T-helper 1 cell (primary cell): ENCODE measurements at places on chromosomes 7 and 10.

DNA sequence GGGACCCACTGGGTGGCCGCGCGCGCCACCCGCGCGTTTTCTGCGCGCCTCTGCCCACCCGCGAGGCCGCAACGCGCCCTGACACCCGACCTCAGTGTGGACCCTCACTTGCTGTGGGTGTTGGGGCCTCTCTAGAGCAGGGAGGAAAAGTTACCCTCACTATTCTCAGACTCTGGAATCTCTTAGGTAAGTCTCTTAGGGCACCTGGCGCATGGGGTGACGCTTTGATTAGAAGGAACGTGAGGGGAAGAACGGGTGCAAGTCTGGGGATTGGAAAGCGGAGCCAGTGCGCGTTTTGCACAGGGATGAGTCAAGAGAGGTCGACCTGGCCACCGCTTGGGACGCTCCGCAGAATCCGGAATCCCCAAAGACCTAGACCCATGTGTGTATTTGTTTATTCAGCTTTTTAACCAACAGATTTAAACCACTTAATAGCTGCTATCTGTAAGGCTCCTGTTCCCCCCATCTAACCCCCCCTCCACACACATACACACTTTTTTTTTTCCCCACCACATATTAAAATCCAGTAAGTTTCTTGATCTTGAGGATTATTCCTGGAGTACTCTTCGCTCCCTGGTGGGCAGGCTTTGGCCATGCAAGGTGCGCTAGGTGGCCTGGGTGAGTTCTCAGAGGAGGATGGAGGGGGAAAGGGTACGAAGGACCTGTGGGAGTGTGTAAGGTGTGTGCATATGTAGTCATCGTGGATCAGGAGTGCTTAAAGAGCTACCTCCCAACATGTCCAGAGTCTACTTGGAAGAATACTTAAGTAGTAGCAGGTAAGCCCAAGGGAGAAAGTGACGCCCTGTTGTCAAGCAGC is 169.1 kb upstream of the PPP1R3A start:
- no peak for DNase-seq

DNA sequence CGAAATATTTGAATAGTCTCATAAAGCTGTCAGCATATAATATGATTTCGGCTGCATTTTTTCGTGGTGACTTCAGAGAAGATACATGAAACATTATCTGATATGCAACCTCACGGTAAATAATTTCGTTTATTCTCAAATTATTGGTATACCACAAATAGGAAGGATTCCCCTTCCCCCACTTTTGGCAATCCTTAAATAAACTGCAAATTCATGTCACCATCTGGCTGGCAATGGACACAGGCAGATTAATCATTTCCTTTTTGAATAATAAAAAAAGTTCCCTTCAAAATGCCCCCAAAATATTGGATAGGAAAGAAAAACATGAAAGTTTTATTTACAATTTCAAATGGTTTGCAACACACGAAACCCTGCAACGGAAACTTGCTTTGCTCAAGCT is 234.5 kb upstream of the MEOX2 start:
- no peak for DNase-seq

- no peak for DNase-seq
Observed at GRCh38 chr7:38630720-38631673, at the start of gene AMPH. AMPH (minus strand) TSS chr7:38631373; CDS start chr7:38631351, 22 bp downstream.

DNA sequence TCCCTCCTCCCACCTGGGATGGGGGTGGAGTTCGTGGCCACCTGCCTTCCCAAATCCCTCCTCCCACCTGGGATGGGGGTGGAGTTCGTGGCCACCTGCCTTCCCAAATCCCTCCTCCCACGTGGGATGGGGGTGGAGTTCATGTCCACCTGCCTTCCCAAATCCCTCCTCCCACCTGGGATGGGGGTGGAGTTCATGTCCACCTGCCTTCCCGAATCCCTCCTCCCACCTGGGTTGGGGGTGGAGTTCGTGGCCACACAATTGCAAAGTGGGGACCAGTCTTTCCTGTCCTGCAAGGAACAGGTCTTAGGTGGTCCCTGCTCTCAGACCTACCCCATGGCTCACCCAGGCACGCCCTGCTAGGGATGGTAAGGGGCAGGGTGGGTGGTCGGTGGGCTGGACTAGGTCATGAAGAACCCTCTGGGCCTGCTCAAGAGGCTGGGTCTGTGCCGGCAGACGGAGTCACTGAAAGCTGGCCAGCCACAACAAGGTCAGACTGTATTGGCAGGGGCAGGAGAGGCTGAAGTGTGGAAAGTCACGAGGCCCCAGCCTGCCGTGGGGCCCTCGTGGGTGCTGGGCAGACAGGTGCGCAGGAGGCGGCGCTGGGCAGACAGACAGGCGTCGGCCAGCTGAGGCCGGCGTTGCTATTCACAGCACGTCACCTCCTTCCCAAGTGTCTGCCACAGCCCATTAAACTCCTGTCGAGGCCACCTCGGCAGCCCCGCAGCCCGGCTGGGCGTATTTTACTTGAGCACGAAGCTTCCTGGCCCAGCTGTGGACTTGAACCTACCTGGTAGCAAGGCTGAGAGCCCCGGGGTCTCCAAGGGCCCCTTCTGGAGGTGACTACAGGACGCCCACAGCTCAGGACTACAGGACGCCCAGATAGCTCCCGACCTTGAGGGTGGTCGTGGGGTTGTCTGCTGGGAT is 4.1 kb downstream of the KNDC1 start:
- DNase-seq: no peak

- no peak for DNase-seq
Observed at GRCh38 chr7:73518470-73518869, 3.6 kb downstream of the BAZ1B start.

- no peak for DNase-seq
Observed at GRCh38 chr7:78134256-78134655, 335.7 kb downstream of the PHTF2 start.
